ENCODE measurements at places on chromosomes 6 and 20. TPM values are rescaled to one million over a fixed set of nuclear protein-coding genes. Genes with fewer than 3 reads are reported as not detected.

- DNase-seq = no peak
Observed at GRCh38 chr6:150057501-150057951, 11.4 kb downstream of the ULBP3 start.

Gene TP53INP2
- 85.0 TPM for total RNA-seq

Gene TBC1D32
- 2.7 TPM for total RNA-seq

Gene SFTA2
- total RNA-seq = not detected

DNA sequence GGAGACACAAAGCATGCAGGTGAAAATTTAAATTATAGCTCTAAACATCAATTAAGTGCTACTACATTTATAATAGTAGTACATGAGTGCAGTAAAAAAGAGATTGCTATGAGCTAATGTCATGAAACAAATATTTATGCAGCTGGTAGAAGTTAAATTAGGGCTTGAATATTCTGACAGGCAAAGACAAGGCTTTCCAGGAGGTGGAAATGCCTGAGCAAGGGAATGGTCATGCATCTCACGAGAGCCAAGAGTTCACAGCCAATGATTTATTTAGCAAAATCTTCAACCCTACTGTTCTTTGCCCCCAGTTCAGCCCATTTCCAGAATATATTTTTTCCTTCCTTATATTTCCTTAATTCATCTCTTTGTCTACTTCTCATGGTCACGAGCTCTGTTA lies 128.9 kb downstream of the HIVEP2 start:
- DNase-seq = no peak

Gene RIPOR3
- 3.3 TPM for total RNA-seq

DNA sequence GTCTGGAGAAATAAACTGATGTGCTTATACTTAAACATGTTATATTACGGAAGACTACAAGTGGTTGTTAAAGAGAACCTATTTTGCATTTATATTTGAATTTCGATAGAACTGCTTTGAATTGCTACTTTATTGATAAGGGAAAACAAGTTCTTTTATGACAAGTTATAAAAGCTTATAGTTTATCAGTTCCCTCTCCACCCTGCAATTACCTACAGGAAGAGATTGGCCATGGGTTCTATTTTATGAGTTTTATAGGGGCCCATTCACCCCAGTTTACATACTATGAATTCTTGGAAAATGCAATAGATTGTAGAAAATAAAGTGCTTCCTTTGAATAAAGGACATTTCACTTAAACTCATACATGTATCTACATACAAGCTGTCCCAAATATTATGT lies 144.4 kb downstream of the AHI1 start:
- no peak for DNase-seq

DNA sequence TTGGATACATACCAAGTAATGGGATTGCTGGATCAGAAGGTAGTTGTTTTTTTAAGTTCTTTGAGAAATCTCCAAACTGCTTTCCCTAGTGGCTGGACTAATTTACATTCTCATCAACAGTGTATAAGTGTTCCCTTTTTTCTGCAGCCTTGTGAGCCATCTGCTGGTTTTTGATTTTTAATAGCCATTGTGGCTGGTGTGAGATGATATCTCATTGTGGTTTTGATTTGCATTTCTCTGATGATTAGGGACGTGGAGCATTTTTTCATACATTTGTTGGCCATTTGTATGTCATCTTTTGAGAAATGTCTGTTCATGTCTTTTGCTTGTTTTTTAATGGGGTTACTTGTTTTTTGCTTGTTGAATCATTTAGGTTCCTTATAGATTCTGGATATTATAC lies 34.8 kb downstream of the TOP1 start:
- DNase-seq = no peak

Gene CDH4
- 0.08 TPM for total RNA-seq

Gene LAMP5
- total RNA-seq = not detected

Gene SYNCRIP
- 48.7 TPM for total RNA-seq

Gene COL9A3
- total RNA-seq = 4.0 TPM

Gene MTFR2
- total RNA-seq = 0.31 TPM

DNA sequence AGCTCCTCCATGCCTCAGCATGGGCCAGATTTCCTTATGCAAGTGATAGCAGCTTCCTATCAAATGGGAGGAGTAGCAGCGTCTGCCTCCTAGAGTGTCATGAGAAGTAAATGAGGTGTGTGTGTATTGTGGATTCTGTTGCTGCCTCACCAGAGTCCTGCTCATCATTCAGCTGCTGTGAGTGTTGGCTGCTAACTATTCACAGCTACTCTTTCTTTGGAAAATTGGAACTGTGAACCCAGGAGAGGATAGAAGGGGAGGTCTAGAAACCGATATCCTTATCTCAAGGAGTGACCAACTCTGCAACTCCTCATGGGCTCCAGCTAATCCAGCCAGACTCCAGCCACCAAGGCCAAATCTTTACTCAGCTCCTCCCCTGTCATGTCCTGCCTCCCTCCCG lies 63.3 kb downstream of the TOX2 start:
- DNase-seq = no peak

Gene BNIP5
- total RNA-seq = not detected

- DNase-seq = no peak
Observed at GRCh38 chr6:105608711-105609374, 206.0 kb upstream of the PREP start.

DNA sequence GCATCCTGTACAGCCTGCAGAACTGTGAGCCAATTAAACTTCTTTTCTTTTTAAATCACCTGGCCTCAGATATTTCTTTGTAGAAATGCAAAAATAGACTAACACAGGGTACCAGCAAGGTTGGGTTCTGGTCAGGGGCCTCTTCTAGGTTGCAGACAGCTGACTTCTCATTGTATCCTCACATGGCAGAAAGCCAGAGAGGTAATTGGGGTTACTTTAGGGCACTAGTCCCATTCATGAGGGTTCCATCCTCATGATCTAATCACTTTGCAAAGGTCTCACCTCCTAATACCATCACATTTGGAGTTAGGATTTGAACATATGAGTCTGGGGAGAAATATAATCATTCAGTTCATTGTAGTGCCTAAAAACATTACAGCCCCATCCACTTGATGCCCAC lies 101.5 kb downstream of the LCA5 start:
- DNase-seq = no peak

- DNase-seq = no peak
Observed at GRCh38 chr20:14415467-14415866, 78.1 kb upstream of the FLRT3 start.

Gene RBM38
- total RNA-seq = 78.6 TPM
